Mucosa of descending colon (tissue), 3 donors: ENCODE measurements at places on chromosomes 5 and 9. TPM values are rescaled to one million over a fixed set of nuclear protein-coding genes. Genes with fewer than 3 reads are reported as not detected.

The CCNJL gene
- total RNA-seq: 25.0 TPM

- no peak for DNase-seq
Observed at GRCh38 chr5:758698-759053, 25.9 kb downstream of the ZDHHC11B start.

- DNase-seq: no peak
Observed at GRCh38 chr5:88661806-88662207, 221.2 kb downstream of the MEF2C start.

- no peak for DNase-seq
Observed at GRCh38 chr5:150394131-150394530, 18.6 kb downstream of the CD74 start.

GRCh38 chr5:137735555-137736284 lies at the start of gene KLHL3:
TSS of gene KLHL3 (minus strand) at chr5:137736089. CDS start at chr5:137735646, 443 bp downstream.
- DNase-seq: peak; percentile 39

DNA sequence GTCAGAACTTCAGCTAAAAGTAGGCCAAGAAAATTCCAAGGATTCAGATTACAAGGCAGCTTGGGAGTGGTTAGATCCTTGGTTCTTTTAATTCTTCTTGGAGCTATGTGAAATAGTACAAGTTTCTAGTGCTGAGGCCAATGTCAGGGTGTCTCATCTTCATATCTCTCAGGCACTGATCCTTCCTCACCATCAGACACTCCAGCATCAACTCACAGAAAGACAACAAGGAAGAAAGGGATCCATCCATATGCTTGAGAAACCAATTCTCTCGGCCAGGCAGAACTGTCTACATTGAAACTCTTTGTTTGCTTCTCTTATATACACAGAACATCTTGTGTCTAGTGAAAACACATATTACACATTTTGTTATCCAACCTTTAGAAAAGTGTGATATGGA lies 362.1 kb upstream of the CCNH start:
- no peak for DNase-seq

GRCh38 chr9:36690412-36691168 lies 117.9 kb downstream of the MELK start:
- no peak for DNase-seq

GRCh38 chr5:58294598-58295305 lies 165.1 kb downstream of the PLK2 start:
- no peak for DNase-seq
